Stimulated activated CD8-positive, alpha-beta memory T cell treated with anti-CD3 and anti-CD28 coated beads, Interleukin-15, amount 100 ng/mL, for 4 hours (primary cell): ENCODE measurements at places on chromosomes 4 and X.

DNA sequence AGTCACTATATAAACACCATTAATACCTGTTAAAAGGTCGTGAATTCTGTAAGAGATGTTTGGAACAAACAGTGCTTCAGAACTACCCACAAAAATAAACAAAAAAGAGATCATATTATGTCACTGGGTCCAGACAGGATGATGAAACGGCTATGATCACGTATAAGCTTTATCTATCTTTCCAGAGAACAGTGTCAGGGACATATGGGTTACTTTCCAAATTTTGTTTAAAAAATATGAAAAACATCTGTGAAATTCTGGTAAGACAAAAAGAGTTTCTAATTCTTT, 90.0 kb downstream of the SORBS2 start:
- DNase-seq: no peak

- DNase-seq: no peak
Observed at GRCh38 chr4:3123181-3123671, 48.7 kb downstream of the HTT start.

DNA sequence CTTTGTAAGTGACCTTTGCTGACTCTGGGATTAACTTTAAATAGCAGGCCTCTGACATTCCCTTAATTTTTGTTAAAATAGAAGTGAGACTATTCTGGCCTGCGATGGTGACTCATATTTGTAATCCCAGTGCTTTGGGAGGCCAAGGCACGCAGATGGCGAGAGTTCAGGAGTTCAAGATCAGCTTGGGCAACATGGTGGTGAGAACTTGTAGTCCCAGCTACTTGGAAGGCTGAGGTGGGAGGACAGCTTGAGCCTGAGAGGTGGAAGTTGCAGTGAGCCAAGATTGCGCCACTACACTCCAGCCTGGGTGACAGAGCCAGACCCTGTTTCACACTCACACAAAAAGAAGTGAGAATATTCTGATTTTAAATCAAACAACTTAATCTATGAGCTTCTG, 27.3 kb downstream of the ZNF330 start:
- DNase-seq: no peak

DNA sequence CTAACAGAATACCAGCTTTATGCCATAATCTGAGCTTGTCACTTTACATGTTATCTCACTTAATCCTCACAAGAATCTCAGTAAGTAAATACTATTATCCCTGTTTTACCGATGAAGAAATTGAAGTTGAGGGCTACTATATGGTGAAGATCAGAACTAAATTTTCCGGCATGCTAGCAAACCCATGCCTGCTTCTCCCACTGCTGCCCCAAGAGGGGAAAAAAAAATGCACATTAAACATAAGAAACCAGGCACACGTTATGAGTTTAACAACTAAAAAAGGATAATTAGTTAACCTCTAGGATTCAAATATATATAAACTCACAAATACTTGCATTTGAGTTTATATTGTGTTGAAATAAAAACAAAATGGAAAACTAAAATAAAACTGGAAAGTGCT, 10.8 kb downstream of the SLC10A7 start:
- no peak for DNase-seq

DNA sequence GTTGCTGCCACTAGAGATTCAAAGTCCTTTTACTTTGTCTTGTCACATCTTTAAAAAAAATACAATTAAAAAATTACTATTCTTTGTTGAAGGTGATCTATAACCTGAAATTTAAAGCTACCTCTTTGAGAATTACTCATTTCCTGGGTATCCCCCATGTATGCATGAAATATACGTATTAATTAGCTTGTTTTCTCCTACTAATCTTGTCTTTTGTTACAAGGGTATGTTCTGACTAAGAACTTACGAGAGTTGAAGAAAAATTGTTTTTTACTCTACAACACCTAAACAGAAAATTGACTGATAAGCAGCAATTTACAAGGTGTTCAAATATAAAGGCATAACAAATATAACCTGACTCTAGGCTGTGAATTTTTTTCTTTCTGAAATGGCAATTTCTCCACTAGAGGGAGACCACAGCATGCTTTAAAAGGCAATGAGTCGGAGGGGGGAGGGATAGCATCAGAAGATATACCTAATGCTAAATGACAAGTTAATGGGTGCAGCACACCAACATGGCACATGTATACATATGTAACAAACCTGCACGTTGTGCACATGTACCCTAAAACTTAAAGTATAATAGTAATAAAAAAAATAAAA, 249.6 kb downstream of the OPHN1 start:
- DNase-seq: no peak
